ENCODE measurements at places on chromosomes 5 and 9.

GRCh38 chr5:45288746-45289145 lies 407.4 kb downstream of the HCN1 start:
- DNase-seq = no peak

GRCh38 chr5:78908173-78909061 lies 76.7 kb downstream of the ARSB start:
- DNase-seq = no peak

- no peak for DNase-seq
These were observed 32.5 kb upstream of the FAM174A start for GRCh38 chr5:100502684-100503083.

DNA sequence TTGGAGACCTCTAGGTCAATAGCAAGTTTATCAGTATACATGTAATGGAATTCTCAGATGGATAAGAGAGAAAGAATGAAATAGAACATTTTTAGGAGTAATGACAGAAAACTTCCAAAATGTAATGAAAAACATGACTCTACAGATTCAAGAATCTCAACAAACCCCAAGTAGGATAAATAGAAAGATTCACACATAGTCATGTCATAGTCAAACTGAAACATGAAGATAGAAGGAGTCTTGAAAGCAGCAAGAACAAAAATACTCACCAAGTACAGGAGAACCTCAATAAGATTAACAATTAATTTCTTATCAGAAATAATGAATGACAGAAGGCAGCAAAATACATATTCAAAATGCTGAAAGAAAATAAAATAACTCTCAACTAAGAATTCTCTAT lies 164.5 kb downstream of the SPATA31D1 start:
- DNase-seq = no peak

GRCh38 chr5:74261866-74262265 lies 378.7 kb downstream of the ENC1 start:
- DNase-seq = no peak

DNA sequence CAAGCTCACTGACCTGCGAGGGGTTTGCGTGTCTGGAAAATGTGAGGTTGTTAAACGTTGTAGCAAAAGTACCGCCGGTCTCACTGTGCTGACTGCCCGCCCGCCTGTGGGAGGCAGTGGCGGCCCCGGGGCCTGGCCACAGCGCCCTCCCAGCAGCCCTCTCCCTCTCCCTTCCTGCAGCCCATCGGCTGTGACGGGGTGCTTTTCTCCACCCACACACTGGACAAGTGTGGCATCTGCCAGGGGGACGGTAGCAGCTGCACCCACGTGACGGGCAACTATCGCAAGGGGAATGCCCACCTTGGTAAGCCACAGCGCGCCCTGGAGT lies 6.2 kb downstream of the ADAMTSL2 start:
- no peak for DNase-seq

- DNase-seq = no peak
These were observed 90.0 kb downstream of the ANXA2R start for GRCh38 chr5:42950116-42950455.
